ENCODE measurements at places on chromosomes 5 and 9.

DNA sequence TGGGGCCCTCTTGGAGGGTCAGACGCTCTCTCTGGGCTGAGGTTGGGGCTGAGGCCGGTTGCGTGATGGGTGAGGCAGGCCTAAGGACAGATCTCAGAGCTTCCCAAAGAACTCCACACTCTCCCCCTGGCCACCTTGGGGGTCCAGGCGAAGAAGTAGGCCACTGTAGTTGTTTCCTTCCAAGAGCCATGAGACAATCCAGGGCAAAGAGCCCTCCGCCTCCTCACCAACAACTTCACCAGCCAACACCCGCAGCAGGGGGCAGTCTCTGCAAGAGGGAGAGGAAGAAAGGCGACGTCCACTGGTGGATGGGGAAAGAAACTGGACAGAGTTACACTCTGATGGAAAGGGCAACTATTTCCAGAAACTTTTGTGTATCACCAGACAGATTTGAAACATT is 10.7 kb downstream of the SLC35A4 start:
- no peak for DNase-seq

DNA sequence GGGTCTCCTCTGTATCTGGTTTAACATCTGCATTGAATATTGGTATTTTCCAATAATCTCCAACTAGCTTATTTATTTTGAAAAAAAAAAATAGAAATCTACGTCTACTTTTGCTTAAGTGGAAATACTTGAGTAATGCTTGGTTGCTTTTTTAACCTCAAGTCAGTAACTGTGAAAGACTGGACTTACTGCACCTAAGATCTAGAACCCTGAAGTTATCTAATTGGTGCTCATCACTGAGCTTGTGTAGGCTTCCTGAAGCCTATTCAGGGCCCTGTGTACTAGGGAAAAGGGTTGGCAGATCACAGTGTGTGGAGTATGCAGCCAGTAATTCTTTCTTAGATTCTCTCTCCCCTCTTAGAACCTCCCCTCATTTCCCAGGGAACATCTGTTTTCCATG is 16.2 kb downstream of the SLC1A1 start:
- no peak for DNase-seq

DNA sequence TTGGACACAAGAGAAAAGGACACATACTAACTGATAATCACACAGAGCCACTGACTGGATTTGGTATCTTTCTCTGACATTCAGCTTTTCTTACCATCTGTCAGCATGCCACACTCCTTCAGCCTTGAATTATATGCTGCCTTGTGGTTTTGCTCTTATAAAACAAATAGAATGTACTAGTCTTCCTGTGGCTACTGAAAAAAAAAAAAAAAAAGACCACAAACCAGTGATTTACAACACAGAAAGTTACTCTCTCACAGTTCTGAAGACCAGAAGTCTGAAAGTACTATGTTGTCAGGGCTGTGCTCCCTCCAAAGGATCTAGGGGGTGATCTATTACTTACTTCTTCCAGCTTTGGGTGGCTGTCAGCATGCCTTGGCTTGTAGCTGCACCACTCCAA is 82.3 kb downstream of the THBS4 start:
- DNase-seq: no peak

GRCh38 chr5:67393211-67393610 is 196.6 kb upstream of the CD180 start:
- no peak for DNase-seq

- peak; percentile 36 for DNase-seq
These were observed at the start of gene CNTRL for GRCh38 chr9:121074370-121075250. Gene CNTRL, plus strand, starts transcription at chr9:121074955. Its CDS starts 13,372 bp downstream, at chr9:121088327.

DNA sequence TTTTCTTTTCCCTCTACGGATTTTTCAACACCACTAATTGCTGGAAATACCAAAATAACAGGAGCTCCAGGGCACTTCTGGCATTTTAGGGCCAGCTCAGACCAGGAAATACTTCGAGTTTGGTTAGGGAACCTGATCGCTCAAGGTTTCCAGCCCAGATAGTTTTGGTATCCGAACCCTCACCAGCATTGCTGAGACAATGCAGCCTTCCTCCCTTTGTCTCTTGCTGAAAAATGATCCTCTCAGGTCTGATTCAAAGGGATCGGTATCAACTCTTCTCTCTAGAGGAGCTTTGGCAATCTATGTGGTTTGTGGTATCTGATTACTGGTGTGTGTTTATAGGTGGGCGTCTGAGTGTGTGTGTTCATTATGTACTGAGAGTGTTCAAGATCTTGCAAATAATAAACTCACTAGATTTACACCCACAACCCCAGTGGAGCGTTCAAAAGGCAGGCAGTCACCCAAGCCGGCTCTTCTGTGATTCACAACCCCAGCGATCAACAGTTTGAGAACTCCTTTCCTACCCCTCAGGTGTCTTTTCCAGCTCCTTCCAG is 122.8 kb upstream of the EGFLAM start:
- DNase-seq: no peak

DNA sequence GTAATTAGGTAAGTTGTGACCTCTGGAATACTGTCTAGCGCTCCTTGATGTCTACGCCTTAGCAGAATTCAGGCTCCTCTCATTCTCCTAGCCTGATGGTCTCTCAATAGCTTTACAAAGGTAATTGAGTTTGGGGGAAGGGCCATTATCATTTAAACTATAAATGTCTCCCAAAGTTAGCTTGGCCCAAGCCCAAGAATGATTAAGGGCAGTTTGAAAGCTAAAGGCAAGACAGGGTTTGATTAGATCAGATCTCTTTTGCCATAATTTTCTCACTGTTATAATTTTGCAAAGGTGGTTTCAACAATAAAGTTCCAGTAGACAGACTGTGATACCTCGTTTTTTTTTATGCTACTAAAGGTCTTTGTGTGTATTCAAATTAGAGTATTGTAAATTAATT is 3.7 kb upstream of the SLC30A5 start:
- DNase-seq: no peak

DNA sequence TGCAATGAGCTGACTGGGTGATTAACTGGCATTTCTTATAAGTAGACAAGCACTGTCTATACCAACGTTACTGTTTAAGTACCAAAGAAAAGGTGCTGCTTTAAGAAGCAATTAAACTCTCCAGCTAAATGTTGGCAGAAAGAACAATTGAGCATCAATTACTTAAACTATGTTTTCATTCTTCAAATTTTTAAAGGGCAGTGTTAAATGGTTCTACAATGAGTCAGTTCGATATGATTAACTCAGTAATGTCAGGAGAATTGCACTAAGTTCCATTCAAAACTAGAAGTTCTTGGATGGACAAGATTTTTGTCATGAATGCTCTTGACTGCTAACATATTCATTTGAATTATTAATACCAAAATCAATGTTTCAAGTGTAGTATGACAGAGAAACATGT is 593.7 kb downstream of the DNAH5 start:
- DNase-seq: no peak

DNA sequence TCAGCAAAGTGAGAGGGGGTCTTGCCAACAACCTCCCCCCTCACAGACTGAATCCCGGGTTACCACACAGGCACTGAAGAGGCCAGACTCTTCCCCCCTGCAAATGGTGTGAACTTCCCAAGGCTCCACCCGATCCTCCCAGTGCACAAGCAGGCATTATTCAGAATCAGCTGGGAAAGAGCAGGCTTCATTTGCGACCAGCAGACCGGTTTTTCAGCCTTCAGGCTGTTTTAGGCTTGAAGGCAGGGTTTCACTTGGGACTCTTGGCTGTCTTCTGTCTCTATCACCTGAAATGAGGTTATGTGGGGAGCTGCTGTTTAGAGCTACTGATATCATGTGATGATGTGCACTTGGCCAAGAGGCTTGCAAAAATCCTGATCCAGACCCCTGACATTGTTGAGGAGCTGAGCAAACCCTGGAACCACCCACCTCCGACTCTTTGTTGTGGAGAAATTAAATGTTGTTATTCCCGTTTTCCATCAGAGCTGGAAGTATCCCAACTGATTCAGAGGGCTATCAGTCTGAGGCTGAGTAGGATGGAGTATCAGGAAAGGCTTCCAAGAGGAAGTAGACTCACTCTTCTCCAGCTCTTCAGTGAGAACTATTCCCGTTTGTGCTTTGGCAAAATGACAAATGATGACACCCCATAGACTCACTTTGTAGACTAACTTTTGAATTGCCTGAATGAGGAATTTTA is 63.3 kb upstream of the ZFR start:
- DNase-seq: peak; percentile 76

- no peak for DNase-seq
These were observed at the start of gene HTR4 for GRCh38 chr5:148653836-148654781. Gene HTR4, minus strand, starts transcription at chr5:148654527. Its CDS starts 17,513 bp downstream, at chr5:148637014.

DNA sequence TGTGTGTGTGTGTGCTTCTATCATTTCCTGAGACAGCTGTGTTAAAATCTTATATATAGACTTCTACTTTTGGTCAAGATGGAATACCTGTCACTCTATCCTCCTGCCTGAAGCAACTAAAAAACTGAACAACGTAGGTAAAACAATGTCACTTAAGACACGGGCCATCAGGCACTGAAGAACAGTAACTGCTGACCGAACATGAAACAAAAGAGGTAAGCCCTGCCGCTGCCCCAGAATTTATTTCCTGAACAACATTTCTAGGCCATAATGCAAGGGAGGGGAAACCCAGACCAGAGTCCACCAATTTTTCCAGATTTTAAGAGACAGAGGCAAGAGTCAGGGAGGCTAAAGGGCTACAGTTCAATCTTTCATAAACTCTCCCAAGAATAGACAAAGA is 156.0 kb downstream of the CDC42SE2 start:
- no peak for DNase-seq

DNA sequence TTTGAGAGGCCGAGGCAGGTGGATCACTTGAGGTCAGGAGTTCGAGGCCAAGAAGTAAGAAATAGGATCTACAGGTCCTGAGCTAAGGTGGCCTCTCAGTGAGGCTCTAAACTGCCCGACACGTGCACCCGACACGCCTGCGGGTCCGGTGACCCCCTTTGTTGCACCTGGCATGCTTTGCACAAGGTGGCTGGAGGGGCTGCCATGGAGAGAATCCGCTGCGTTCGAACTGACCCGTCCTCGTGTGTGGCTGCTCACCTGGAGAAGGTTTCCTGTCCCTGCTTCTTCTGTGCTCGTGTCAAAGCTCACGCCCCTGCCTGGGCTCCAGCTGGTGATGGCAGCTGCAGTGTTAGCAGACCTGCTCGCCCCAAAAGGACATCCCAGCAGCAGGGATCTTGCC is 5.7 kb upstream of the OLFM1 start:
- no peak for DNase-seq

GRCh38 chr9:5493679-5494511 is 16.4 kb upstream of the PDCD1LG2 start:
- peak; percentile 43 for DNase-seq

- DNase-seq: no peak
These were observed 61.8 kb downstream of the PRKACG start for GRCh38 chr9:68951879-68952659.

DNA sequence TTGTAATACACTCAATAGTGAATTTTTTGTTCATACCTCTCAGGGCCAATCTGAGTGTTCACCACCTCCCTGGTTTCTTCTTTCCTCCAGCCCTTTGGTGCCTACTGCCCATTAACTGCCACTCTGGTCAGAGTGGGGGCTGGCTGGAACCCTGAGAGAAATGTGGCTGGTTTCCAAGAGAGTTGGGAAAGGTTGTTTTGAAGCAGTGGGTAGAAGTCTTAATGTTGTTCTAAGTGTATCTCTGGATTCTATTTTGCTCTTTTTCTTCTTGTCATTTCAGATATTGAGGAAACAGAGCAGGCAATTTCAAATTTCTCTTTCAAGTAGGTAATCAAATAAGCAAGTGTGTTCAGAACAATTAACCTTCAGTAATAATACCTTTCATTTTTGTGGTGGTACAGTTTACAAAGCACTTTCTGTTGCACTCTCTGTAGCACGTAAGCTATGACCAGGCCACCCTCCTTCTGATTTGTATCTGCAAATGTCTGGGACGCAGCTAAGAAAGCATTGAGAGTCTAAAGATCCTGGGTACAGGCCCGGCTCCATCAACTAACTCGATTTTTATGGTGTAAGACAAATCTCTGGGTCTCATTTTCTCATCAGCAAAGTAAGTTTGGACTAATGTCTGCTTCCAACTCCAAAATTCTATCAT is 8.4 kb downstream of the SLC1A3 start:
- DNase-seq: no peak

DNA sequence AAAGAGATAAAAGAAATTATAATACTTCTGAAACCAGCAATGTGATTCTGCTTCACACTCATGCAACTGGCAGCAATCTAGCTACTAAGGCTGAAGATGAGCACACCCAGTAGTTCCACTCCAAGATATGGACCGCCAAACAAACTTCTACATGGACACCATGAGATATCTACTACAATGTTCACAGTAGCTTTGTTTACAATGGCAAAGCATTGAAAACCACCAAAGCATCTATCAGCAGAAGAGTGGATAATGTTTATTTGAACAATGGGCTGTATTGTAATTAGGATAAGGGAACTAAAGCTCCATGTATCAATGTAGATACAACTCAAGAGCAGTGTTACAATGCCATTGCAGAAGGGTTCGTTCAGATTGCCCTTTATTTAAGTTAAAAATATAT is 91.2 kb upstream of the ERBIN start:
- DNase-seq: no peak

DNA sequence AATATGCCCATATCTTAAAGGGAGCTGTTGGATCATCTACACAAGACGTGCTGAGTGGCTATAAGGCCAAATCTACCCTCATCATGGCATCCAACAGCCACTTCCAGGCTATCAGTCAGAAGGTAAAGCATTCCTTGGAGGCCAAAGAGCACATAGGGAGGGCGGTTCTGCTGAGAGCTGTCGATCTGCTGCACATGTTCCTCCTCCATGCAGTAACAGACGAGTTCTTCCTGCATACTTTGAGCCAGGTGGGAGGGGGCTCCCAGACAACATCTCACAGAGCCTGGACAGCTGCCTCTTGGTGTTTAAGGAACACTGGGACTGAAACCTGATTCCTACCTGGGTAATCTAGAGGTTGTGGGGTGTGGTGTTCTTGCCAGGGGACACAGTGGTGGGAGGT is 93.3 kb upstream of the RAI14 start:
- DNase-seq: no peak

- no peak for DNase-seq
These were observed 819 bp downstream of the LSM11 start for GRCh38 chr5:157744051-157745011.

- DNase-seq: no peak
These were observed 40.8 kb upstream of the ROPN1L start for GRCh38 chr5:10400831-10401230.

DNA sequence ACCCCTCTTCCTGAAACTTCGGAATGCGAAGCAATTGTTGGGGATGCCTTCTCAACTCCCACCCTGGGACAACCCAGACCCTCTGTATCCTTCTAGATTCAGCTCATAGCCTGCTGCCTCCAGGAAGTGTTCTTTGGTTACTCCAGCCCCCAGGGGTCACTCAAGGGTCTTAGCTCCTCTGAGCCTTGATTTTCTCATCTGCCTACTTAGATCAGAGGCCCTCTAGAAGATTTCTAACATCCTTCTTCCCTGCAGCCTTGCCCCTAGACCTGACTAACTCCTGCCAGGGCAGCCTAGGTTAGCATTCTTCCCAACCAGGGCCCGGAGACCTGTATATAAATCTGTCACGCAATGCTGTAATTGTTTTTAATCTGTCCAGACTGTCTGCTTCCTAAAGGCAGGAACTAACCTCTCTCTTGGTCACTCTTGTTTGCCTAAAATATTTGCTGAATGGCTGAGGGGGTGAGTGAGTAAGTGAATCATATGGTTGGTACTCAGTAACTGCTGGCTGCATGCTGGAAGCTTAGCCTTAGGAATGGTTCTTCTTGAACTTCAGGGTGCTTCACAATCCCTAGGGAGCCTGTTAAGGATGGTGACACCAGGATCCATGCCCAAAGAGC is 8.2 kb downstream of the GALNT10 start:
- no peak for DNase-seq

All from HFF-Myc (cell line).